ENCODE measurements at places on chromosomes 3 and 15.

- H3K4me3 ChIP-seq: no peak overlapping the region
- peaks cover 1% of the 10 kb centered on the region for H3K4me1 ChIP-seq
- H3K27me3 ChIP-seq: peaks cover 14% of the 10 kb centered on the region
- no peak overlapping the region for H3K27ac ChIP-seq
Observed at GRCh38 chr3:14562121-14562890, 22.2 kb upstream of the GRIP2 start.

- no peak overlapping the region for H3K4me3 ChIP-seq
- no peak overlapping the region for H3K27ac ChIP-seq
- peaks cover 11% of the 10 kb centered on the region for H3K27me3 ChIP-seq
- no peak for DNase-seq
- H3K36me3 ChIP-seq: no peaks in the 10 kb centered on the region
Observed at GRCh38 chr3:53803124-53803815, 42.9 kb downstream of the CHDH start.

- no peak overlapping the region for H3K27ac ChIP-seq
- peaks cover 37% of the 10 kb centered on the region for H3K27me3 ChIP-seq
- no peaks in the 10 kb centered on the region for H3K36me3 ChIP-seq
- H3K4me1 ChIP-seq: no peaks in the 10 kb centered on the region
- H3K4me3 ChIP-seq: no peak overlapping the region
Observed at GRCh38 chr3:120364821-120365220, 15.7 kb upstream of the LRRC58 start.

DNA sequence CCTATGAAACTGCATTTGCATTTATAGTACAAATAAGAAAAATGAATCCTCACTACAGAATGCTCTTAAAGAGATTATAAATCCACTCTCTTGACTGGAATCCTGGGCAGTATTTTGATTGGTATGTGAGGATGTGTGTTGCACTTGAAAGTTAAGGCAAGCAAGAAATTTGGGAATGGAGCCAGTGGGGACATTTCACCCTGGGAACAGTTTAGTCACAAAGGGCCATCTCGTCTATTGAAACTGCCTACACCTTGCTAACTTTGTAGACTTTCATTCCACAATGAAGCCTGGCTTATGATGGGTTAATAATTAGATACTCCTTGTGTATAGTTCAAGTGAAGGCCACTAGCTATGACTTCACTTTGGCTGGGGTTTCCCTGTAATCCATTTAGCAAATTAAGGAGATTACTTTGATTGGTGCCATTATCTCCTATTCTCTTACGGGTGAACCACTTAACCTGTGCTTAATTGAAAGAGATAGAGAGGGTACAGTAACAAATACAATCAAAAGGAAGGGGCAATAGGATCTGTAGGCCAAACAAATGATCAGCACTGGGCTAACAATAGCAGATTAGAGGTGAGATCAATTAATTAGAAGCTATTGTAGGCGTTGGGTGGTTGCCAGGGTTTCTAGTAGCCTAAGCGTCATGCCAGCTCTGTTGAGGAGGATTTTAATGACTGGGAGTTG, 146.9 kb upstream of the RARB start:
- H3K27me3 ChIP-seq: no peaks in the 10 kb centered on the region
- no peaks in the 10 kb centered on the region for H3K36me3 ChIP-seq
- DNase-seq: no peak
- H3K4me3 ChIP-seq: no peak overlapping the region

- peak overlapping the region; percentile 6 for H3K4me3 ChIP-seq
- H3K27ac ChIP-seq: no peak overlapping the region
- H3K27me3 ChIP-seq: peaks cover 26% of the 10 kb centered on the region
- peaks cover 11% of the 10 kb centered on the region for H3K4me1 ChIP-seq
Observed at GRCh38 chr3:186241910-186242821, 119.9 kb downstream of the DGKG start.

- H3K27ac ChIP-seq: no peak overlapping the region
- H3K36me3 ChIP-seq: no peaks in the 10 kb centered on the region
- no peak for DNase-seq
Observed at GRCh38 chr15:63111481-63111880, 10.2 kb upstream of the LACTB start.

DNA sequence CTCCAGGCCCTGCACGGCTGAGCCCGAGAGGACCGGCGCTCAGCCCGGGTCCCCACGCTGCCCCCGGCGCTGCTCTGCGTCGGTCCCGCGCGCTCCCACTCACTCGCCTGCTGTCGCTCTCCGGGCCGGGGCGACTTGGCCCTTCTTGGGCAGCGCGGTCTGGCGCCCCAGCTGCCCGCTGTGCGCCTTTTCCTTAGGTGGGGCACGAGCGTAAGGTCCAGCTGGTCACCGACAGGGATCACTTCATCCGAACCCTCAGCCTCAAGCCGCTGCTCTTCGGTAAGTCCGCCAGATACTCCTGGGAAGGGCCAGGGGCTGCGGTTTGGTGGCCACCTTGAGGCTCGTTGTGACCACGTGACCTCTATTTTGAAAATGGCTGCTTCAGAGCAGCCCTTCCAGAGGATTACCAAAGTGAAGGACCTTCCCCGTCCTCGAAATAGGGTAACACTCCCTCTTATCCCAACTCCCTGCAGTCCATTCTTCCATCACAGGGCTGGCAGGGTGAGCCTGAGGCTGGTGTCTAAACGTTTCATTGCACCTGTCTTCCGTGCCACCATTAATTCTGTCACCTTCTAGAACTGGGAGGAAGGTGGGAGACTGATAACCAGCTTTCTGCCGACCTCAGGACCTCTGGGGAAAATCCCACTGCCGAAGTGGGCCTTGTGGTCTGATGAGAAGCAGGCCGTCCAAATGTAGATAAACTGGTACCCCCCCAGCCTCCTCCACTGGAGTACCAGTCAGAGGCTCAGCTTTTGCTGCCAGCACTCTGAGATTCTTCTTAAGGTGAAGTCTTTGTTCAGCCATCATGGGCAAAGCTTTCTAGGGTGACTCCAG, 812 bp downstream of the P4HTM start:
- peak; percentile 47 for DNase-seq
- H3K27ac ChIP-seq: peak overlapping the region; percentile 94
- H3K27me3 ChIP-seq: no peaks in the 10 kb centered on the region
- H3K36me3 ChIP-seq: no peaks in the 10 kb centered on the region

GRCh38 chr3:10213156-10213792, 35.0 kb upstream of the TATDN2 start:
- DNase-seq: no peak
- H3K4me3 ChIP-seq: no peak overlapping the region
- no peak overlapping the region for H3K27ac ChIP-seq
- peaks cover 14% of the 10 kb centered on the region for H3K36me3 ChIP-seq
- H3K27me3 ChIP-seq: no peaks in the 10 kb centered on the region

DNA sequence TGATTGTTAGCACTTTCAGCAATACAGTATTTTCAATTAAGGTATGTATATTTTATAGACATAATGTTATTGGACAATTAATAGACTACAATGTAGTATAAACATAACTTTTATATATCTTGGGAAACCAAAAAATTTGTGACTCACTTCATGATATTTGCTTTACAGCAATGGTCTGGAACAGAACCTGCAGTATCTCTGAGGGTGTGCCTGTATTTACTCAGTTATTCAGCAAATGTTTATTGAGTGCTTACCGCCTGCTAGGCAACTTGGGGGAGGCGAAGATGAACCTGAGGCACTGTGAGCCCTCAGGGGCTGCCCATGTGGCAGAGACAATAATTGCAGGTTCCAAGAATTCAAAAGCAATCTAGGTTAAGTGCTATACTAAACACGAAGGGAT, 144.8 kb downstream of the GABRB3 start:
- H3K4me1 ChIP-seq: no peaks in the 10 kb centered on the region
- peaks cover 3% of the 10 kb centered on the region for H3K36me3 ChIP-seq
- H3K4me3 ChIP-seq: no peak overlapping the region
- DNase-seq: no peak
- no peaks in the 10 kb centered on the region for H3K27me3 ChIP-seq

GRCh38 chr15:66040211-66040892, 171.1 kb downstream of the RAB11A start:
- H3K4me3 ChIP-seq: no peak overlapping the region
- peaks cover 4% of the 10 kb centered on the region for H3K4me1 ChIP-seq
- H3K36me3 ChIP-seq: peaks cover 2% of the 10 kb centered on the region
- no peak for DNase-seq
- peaks cover 29% of the 10 kb centered on the region for H3K27me3 ChIP-seq
- no peak overlapping the region for H3K27ac ChIP-seq

GRCh38 chr15:39761006-39761405, 21.6 kb downstream of the FSIP1 start:
- H3K27ac ChIP-seq: no peak overlapping the region
- no peak for DNase-seq
- no peaks in the 10 kb centered on the region for H3K27me3 ChIP-seq
- H3K4me1 ChIP-seq: no peaks in the 10 kb centered on the region

GRCh38 chr15:38666865-38667510, 102.4 kb upstream of the RASGRP1 start:
- H3K27ac ChIP-seq: peak overlapping the region; percentile 61
- no peaks in the 10 kb centered on the region for H3K36me3 ChIP-seq
- DNase-seq: no peak

GRCh38 chr3:10695595-10696285, 120.3 kb upstream of the SLC6A11 start:
- H3K4me1 ChIP-seq: peaks cover 2% of the 10 kb centered on the region
- no peak overlapping the region for H3K4me3 ChIP-seq
- H3K27me3 ChIP-seq: peaks cover 29% of the 10 kb centered on the region
- DNase-seq: no peak

DNA sequence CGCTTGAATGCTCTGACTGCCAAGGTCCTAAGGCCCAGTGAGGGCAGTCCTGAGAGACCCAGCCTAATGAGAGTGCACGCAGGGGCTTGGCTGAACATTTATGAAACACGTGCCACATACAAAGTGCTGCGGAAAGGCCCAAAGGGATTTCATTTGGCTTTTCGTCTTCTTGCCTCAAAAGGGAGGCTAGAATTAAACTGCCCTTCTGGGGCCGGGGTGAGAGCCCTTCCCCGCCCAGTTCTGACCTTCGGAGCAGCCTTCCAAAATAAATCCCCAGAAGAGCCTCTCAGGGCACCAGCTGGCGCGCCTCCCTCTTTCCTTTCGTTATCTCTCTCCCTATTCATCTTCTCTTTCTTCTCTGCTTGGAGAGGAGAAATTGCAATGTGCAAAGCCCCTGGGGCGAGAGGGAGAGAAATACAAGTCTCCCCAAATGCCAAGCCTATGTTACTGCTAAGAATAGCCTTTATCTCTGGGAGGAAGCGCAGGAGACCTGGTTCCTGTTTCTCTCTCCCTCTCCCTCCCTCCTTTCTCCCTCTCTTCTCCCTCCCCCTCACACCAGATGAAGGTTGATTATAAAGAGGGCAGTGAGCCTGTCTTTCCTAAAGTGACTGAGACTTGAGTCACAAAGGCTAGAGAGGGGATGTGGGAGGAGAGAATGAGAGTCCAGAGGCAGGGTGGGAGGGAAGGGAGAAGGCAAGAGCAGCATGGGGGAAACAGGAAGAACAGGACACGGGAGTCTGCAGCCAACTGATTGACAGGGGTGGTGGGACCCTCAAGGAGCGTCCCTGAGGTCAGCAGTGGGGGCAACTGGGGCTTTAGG, 36.7 kb upstream of the NDUFB4 start:
- H3K4me3 ChIP-seq: peak overlapping the region; percentile 68
- H3K27ac ChIP-seq: no peak overlapping the region
- DNase-seq: peak; percentile 5
- H3K27me3 ChIP-seq: peaks cover 5% of the 10 kb centered on the region
- peaks cover 17% of the 10 kb centered on the region for H3K4me1 ChIP-seq
- no peaks in the 10 kb centered on the region for H3K36me3 ChIP-seq
